ENCODE measurements at places on chromosomes 3 and 15. TPM values are rescaled to one million over a fixed set of nuclear protein-coding genes. Genes with fewer than 3 reads are reported as not detected.

DNA sequence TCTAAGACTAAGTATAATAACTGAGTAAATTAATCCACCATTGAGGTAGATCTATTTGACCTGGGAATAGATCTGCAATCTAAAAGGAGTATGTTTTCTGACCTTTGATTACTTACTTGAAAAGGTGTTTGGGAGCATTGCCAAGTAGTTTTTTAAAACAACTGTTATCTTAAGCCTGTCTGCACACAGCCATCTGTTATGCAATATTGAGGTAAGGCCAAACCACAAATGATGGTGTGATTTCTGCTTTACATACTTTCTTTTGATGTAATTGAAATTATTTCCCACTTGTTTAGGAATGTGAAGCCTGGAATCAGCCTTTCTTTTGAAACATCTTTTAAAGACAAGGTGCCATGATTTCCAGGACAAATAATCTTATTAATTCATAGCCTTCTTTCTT is 274.0 kb downstream of the BBX start:
- H3K27ac ChIP-seq: no peak overlapping the region
- no peak overlapping the region for H3K4me3 ChIP-seq
- H3K36me3 ChIP-seq: no peaks in the 10 kb centered on the region
- DNase-seq: no peak

DNA sequence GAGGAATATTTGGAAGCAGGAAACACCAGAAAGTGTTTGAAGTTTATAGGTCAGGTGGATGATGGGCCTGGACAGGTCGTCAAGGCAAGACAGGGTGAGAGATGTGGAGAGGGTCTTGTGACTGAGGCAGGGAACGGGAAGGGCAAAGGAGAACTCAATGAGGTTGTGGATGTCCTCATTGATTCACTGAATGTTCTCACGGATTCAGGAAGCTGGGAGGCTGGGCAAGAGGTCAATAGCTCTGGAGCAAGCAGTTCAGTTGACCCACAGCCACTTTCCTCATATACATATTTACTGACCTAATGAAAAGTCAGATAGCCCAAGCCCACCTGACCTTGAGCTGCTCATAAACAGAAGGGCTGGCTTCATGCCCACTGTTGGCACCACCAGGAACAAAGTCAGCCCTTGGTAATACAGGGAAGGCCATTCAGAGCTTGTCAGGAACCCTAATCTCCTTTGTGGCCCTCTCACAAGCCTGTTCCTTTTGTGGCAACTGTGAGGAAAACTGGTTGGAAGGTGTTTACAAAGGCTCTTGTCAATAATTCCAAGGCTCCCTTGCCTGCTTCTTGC is 31.6 kb downstream of the ARRDC4 start:
- H3K4me3 ChIP-seq: no peak overlapping the region
- DNase-seq: no peak
- H3K27ac ChIP-seq: no peak overlapping the region
- no peaks in the 10 kb centered on the region for H3K27me3 ChIP-seq
- H3K4me1 ChIP-seq: no peaks in the 10 kb centered on the region
- H3K36me3 ChIP-seq: no peaks in the 10 kb centered on the region

DNA sequence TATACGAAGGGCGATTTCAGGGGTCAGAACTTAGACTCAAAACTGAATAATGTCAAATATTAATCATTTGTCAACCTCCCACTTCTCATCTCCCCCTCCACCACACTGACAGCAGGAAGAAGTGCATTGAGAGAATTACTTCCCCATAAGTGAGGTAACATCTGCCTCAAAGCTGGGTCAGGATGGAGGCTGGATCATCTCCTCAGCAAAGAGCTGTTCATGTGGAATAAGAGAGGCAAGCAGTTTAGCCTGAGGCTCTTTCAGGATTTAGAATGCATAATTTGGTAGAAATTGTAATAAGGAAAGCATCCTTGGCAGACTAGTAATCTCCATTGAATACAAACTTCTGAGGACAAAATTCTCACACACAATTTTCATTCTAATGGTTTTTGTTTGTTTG is 512.1 kb downstream of the ROBO1 start:
- H3K27me3 ChIP-seq: no peaks in the 10 kb centered on the region
- H3K4me1 ChIP-seq: no peaks in the 10 kb centered on the region
- no peak for DNase-seq
- no peak overlapping the region for H3K4me3 ChIP-seq

GRCh38 chr3:156516284-156516683 is 38.6 kb downstream of the SSR3 start:
- peaks cover 6% of the 10 kb centered on the region for H3K4me1 ChIP-seq
- no peaks in the 10 kb centered on the region for H3K27me3 ChIP-seq
- H3K27ac ChIP-seq: no peak overlapping the region
- H3K36me3 ChIP-seq: no peaks in the 10 kb centered on the region
- DNase-seq: peak; percentile 29

DNA sequence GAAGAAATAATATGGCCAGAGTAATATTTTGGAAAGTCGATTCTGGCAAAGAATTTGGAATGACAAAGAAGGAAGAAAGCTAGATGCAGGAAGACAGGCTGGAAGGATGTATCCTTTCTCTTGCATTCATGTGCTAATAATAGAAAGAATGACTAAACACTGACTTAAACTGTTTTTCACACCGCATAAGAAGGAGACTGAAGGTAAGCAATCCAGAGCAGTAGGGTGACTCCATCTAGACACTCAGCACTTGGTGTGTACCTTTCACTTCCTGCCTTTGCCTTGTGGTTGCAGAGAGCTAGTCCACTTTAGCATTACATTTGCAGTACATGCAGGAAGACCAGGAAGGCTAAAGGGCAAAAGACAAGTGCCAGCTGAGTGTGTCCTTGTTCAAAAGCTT is 234.6 kb downstream of the RBMS3 start:
- no peak overlapping the region for H3K4me3 ChIP-seq
- H3K27ac ChIP-seq: no peak overlapping the region
- no peaks in the 10 kb centered on the region for H3K27me3 ChIP-seq
- no peaks in the 10 kb centered on the region for H3K36me3 ChIP-seq
- peaks cover 2% of the 10 kb centered on the region for H3K4me1 ChIP-seq

GRCh38 chr15:41256577-41257038 is 25.5 kb downstream of the CHP1 start:
- no peak for DNase-seq
- H3K4me3 ChIP-seq: no peak overlapping the region
- H3K4me1 ChIP-seq: no peaks in the 10 kb centered on the region
- no peaks in the 10 kb centered on the region for H3K36me3 ChIP-seq
- no peak overlapping the region for H3K27ac ChIP-seq

DNA sequence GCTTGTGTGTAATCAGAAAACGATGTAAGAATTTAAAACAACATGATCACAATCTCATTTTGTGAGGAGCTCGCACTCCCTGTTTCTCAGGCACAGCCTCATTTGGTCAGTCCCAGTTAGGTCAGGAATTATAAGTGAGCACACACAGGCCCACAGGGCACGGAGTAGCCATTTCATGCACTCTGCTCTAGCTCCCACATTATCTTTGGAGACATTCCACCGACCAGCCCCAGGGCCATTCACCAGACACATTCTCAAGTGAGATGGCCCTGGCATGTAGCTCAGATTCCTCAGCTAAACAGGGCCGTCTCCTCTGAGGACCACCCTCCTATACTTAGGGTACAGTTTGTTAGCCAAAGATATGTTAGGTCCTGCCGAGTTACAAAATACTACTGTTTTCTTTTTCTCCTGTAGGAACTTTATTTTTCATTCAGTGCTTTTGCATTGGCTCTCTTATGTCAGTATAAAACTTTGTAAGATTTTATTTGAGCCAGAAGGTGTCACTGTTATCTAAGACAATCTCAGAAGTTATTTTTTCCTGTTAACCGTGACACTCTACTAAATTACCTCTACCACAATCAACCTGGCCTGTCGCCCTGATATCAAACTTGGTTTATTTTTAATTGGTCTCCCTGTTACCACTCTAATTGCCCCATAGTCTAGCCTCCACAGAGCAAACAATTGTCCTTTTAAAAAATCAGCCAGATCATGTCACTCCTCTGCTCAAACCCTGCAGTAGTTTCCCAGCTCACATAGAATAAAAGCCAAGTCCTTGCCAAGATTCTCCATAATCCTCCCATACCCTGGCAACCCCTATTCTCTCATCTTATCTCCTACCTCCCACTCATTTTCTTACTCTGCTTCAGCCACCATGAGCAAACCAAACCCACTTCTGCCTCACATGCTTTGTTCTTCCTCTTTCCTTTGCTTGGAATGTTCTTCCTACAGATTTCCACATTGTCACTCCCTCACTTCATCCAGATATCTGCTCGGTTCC is 105.7 kb downstream of the PPP2R3A start:
- no peak overlapping the region for H3K4me3 ChIP-seq
- no peaks in the 10 kb centered on the region for H3K27me3 ChIP-seq
- no peak for DNase-seq
- no peaks in the 10 kb centered on the region for H3K36me3 ChIP-seq
- no peak overlapping the region for H3K27ac ChIP-seq
- peaks cover 2% of the 10 kb centered on the region for H3K4me1 ChIP-seq

CILP gene
- 4.6 TPM for total RNA-seq

CPNE4 gene
- not detected for total RNA-seq

BCL2A1 gene
- 4.0 TPM for total RNA-seq

FAM81A gene
- 0.36 TPM for total RNA-seq

IGF2BP2 gene
- total RNA-seq: 11.9 TPM

Measured in ovary (tissue), 10 donors.